ENCODE measurements at places on chromosomes 12 and 14.

- no peaks in the 10 kb centered on the region for H3K4me1 ChIP-seq
- H3K27me3 ChIP-seq = no peaks in the 10 kb centered on the region
- H3K4me3 ChIP-seq = no peak overlapping the region
- DNase-seq = no peak
These were observed 3.5 kb downstream of the CLEC9A start for GRCh38 chr12:10033783-10034545.

GRCh38 chr14:89024691-89025090 is 200.2 kb downstream of the TTC8 start:
- no peak for DNase-seq
- no peaks in the 10 kb centered on the region for H3K4me1 ChIP-seq
- peaks cover under 1% of the 10 kb centered on the region for H3K27me3 ChIP-seq
- no peaks in the 10 kb centered on the region for H3K36me3 ChIP-seq
- no peak overlapping the region for H3K4me3 ChIP-seq

- no peaks in the 10 kb centered on the region for H3K27me3 ChIP-seq
- H3K4me1 ChIP-seq = no peaks in the 10 kb centered on the region
- H3K4me3 ChIP-seq = no peak overlapping the region
- DNase-seq = no peak
These were observed 91.1 kb downstream of the IRF2BPL start for GRCh38 chr14:76937181-76938091.

GRCh38 chr12:63149909-63150712 is 890 bp downstream of the AVPR1A start:
- H3K27me3 ChIP-seq = peaks cover 17% of the 10 kb centered on the region
- H3K27ac ChIP-seq = no peak overlapping the region
- DNase-seq = no peak
- H3K36me3 ChIP-seq = no peaks in the 10 kb centered on the region
- 0 out of 2 replicates have a peak, but pooled peaks cover 5% of the 10 kb centered on the region for H3K4me1 ChIP-seq

GRCh38 chr12:75478116-75478794 is 2.3 kb upstream of the GLIPR1 start:
- no peak overlapping the region for H3K4me3 ChIP-seq
- peaks cover 15% of the 10 kb centered on the region for H3K4me1 ChIP-seq
- H3K36me3 ChIP-seq = no peaks in the 10 kb centered on the region

Measured in Panc1 (cell line).